ENCODE measurements at places on chromosomes 2 and 18. TPM values are rescaled to one million over a fixed set of nuclear protein-coding genes. Genes with fewer than 3 reads are reported as not detected.

The TCF23 gene
- not detected for total RNA-seq

The AMMECR1L gene
- total RNA-seq, result 20.7 TPM

The AQP12A gene
- not detected for total RNA-seq

The NOL4 gene
- not detected for total RNA-seq

The RFTN2 gene
- not detected for total RNA-seq

The RRM2 gene
- 244 TPM for total RNA-seq

The KIF5C gene
- 0.42 TPM for total RNA-seq

The ABCB11 gene
- total RNA-seq, result 0.02 TPM

The SLC38A11 gene
- total RNA-seq, result not detected

The ACMSD gene
- total RNA-seq, result not detected

The IFIH1 gene
- 1.7 TPM for total RNA-seq

The CERKL gene
- 0.30 TPM for total RNA-seq

The SDC1 gene
- 184 TPM for total RNA-seq

The NDC80 gene
- 16.5 TPM for total RNA-seq

The KCNIP3 gene
- 0.89 TPM for total RNA-seq

The GPR45 gene
- total RNA-seq, result not detected

The RFX8 gene
- total RNA-seq, result not detected

The SPTBN1 gene
- total RNA-seq, result 185 TPM

The HOXD4 gene
- 0.55 TPM for total RNA-seq

The ACTG2 gene
- 0.11 TPM for total RNA-seq

The LIMS3 gene
- total RNA-seq, result not detected

The OR6B3 gene
- not detected for total RNA-seq

The PGAP1 gene
- 3.2 TPM for total RNA-seq
